ENCODE measurements at places on chromosomes 7 and 10.

- peak; percentile 47 for DNase-seq
Observed at GRCh38 chr7:149773446-149774236, at the start of gene ZNF467. Gene ZNF467 (minus strand): TSS chr7:149773588. CDS start chr7:149771032, 2,556 bp downstream.

- DNase-seq = no peak
Observed at GRCh38 chr10:49599546-49599945, 10.6 kb upstream of the SLC18A3 start.

DNA sequence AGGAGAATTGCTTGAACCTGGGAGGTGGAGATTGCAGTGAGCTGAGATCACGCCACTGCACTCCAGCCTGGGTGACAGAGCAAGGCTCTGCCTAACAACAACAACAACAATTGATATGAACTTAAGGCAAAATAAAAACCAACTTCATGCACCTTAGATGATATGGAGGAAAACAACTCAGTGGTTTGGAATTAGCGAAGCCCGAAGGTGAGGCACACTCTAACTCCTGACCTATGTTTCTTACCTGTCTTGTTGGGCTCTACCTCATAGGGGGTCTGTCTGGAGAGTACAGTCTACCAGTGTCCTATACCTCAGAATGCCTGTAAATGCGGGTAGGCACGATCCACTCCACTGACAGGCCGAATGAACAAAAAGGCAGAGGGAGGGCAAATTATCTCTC is 24.3 kb upstream of the COBL start:
- DNase-seq = no peak

DNA sequence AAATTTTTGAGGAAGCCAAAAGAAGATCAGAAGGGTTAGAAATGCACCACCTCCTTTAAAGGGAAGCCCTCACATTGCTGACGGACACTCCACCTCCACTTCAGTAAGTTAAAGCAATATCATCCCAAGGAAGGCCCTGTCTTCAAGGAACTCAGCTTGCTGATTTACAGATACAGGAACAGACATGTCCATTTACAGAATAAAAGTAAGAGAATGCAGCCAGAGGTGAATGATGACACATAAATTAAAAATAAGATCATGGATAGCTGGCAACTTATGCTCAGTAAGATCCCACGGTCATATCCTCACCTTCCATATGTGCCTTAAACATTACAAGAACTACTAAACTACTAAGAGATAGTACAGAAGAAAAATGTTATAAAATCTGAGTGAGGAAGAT is 20.4 kb downstream of the GRB10 start:
- DNase-seq = no peak

- no peak for DNase-seq
Observed at GRCh38 chr7:115505136-115505535, 525.4 kb downstream of the TFEC start.

DNA sequence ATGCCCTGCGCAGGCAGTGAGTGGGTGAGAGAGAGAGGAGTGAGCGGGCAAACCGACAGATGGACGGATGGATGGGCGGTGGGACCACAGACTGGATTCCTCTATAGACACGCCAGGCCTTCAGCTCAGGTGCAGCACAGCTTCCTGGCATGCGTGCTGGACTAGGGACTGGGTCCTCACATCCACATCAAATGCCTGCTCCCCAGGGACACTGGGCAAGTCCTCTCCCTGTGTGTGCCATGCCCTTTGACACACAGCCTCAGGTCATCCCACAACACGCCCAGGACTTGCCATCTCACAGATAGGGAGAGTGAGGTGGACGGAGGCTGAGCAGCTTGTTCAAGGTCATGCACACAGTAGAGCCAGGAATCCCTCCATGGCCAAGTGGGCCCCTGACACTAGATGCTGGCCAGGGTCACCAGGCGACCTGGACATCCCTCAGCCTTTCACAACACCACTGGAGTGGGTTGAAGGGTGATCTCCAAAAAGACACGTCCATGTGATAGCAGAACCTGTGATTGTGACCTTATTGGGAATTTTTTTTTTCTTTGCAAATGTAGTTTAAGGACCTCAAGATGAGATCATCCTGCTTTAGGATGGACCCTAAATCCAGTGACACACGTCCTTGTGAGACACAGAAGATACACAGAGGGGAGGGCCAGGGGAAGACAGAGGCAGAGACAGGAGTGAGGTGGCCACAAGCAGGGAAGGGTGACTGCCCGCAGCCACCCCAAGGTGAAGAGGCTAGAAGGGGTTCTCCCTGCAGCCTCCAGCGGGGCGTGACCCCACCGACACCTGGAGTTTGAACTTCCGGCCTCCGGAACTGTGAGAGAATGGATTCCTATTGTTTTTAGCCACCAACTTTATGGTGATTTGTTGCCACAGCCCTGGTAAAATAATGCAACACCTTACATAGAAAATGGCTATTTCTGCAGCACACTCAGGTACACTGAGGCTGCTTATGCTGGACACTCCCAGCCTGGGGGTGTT is 155.0 kb upstream of the CHST15 start:
- no peak for DNase-seq

GRCh38 chr10:110405380-110405779 is 92.3 kb upstream of the DUSP5 start:
- DNase-seq = no peak

GRCh38 chr7:5607951-5608656 is 173.4 kb downstream of the RNF216 start:
- DNase-seq = no peak

DNA sequence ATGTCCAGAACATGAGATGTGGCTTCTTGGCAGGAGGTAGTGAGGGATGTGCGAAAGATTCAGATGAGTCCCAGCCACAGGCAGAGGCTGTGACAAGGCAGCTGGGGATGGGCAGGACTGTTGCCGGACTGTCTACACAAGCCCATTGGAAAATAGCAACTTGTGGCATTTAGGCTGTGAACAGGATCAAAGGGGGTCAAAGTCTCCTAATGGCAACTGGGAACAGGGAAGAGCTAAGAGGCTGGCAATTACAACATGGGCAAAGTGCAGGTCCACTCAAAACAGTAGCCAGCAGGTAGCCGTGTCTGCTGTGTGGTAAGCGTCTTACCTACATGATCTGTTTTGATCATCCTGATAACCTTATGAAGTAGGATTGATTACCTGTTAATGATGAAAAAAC is 254.2 kb upstream of the ZNF32 start:
- DNase-seq = no peak

DNA sequence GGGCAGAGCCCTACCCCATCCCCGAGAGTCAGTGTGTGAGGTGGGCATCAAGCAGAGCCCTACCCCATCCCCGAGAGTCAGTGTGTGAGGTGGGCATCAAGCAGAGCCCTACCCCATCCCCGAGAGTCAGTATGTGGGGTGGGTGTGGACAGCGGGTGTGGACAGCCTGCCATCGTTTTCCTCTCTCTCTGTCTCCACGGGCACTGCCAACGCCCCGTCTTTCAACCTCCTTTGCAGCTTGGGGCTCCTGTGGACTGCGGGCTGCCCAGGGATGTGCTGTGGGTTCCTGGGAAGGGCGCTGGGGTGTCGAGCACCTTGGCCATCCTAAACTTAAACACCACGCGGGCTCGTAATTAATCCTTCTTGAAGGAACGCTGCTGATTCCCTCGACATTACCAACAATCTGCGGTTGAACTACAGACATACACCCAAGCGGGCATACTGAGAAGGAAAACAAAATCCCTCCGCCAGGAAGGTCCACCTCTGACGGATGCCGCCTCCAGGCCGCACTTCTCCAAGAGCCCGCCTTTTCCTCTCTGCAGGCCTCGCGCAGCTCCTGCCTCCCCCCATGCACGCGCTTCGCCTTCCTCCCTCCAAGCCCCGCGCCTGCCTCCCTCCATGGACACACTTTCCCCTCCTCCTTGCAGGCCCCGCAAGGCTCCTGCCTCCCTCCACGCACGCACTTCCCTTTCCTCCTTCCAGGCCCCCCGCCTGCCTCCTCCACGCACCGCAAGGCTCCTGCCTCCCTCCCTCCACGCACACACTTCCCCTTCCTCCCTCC is 65.1 kb downstream of the ADARB2 start:
- no peak for DNase-seq

GRCh38 chr7:14233868-14234369 is 244.5 kb upstream of the ETV1 start:
- DNase-seq = no peak

DNA sequence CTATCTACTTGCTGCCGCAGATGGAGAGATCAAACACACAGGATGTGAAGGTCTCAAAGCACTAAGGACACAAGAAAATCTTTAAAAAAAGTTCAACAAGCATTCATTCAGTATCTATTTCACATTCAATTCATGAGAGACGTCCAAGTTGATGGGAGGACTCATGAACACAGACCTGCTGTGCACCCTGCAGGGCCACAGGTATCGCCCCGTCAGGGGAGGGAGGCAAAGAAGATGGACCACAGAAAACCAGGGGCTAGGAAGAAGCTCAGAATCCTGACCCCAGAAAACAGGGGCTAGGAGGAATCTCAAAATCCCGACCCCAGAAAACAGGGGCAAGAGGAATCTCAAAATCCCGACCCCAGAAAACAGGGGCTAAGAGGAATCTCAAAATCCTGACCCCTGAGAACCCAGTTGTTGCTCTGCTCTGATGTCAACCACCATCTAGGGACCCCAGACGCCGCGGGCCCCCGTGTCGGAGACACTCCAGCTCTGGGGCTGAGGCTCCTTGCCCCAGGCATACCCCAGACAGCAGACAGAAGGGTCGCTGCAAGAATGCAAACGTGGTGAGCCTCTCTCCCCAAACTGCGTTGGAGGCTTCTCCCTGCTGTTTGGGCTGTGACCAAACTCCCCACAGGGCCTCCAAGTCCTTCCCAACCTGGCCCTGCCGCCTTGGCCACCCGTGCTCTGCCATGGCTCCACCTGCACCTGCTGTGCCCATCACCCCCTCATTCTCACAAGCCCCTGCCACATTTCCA is 197.6 kb downstream of the DIP2C start:
- DNase-seq = no peak

Data from T-helper 22 cell (primary cell).